ENCODE measurements at places on chromosomes 7 and 10.
A peak's percentile ranks its signal among the peaks of the same experiment; 100 is the strongest.

GRCh38 chr7:39353615-39354376 is 212.4 kb upstream of the YAE1 start:
- no peak overlapping the region for H3K27ac ChIP-seq
- H3K27me3 ChIP-seq = no peaks in the 10 kb centered on the region
- H3K4me3 ChIP-seq = no peak overlapping the region
- DNase-seq = no peak
- H3K36me3 ChIP-seq = no peaks in the 10 kb centered on the region
- H3K4me1 ChIP-seq = no peaks in the 10 kb centered on the region

GRCh38 chr10:103758294-103758681 is 97.1 kb downstream of the SH3PXD2A start:
- peaks cover 46% of the 10 kb centered on the region for H3K4me1 ChIP-seq
- H3K36me3 ChIP-seq = no peaks in the 10 kb centered on the region
- no peak overlapping the region for H3K4me3 ChIP-seq

DNA sequence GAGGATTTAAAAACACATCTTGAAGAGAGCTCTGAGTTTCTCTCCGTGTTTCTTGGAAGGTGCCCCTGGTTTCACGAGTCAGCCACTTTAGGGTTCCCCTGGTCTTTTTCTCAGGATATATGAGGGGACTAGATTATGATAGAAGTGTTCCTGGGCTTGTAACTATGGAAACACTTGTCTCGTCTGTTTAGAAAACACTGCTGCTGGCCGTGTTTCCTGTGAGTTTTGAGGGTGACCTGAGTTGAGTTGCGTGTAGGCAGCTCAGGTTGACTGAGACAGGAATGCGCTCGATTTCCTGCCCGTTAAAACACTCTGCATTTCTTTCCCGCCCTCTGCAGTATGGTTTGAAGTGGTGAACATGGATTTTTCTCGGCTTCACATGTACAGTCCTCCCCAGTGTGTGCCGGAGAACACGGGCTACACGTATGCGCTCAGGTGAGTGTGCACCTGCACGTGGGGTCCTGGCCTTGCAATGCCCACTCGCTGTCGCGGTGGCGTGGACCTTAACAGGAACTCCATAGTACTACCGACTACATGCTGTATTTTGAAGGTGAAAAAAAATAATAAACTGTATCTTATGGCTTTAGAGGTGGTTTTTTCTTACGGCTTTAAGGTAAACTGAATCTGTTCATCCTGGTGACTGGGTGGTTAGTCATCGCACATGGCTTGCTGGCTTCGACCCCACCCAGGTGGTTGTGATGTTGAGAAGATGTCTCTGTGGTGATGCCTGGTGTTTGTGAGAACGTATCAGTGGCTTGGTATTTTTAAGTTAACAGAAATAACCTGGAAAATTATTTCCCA is at the start of gene SUN1:
SUN1 (plus strand) TSS at position 310 of the 801 bp plus-strand sequence; CDS start at position 359, 49 bp downstream.
- no peaks in the 10 kb centered on the region for H3K36me3 ChIP-seq
- no peak for DNase-seq
- peaks cover 57% of the 10 kb centered on the region for H3K4me1 ChIP-seq
- no peaks in the 10 kb centered on the region for H3K27me3 ChIP-seq

DNA sequence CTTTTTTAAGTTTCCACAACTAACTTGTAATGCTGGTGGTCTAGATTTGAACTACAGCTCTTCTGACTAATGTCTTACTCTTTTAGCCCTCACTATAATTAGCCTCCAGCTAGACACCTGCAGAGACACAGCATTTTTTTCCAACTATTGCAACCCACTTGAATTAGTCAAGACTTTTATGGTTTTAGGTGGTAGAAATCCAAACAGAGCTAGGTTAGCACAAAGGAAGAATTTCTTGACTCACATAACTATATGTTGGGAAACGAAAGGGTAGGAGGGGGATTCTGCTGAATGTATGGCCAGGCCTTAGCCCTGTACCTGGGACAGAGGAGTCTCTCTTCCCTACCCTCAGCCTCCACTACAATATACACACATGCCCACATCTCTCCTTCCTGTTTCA is 586.1 kb downstream of the INHBA start:
- H3K4me3 ChIP-seq = no peak overlapping the region
- no peaks in the 10 kb centered on the region for H3K27me3 ChIP-seq
- no peak overlapping the region for H3K27ac ChIP-seq
- no peak for DNase-seq

DNA sequence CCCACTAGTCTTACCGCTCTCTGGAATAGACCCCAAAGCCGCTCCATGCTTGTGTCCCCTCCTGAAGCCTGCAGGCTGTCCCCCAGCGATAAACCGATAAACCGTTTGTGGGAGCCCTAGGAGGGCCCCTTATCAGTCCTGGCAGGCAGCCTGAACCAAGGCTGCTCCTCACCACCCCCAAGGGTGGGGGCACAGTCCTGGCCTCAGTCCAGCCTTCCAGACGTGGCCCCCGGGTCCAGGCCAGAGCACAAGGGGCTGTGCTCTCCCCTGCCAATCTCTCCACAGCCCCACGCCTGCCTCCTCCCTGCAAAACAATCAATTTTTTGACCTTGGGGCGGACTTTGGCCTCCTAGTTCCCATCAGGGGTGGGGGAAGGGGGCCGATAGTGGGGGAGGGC is at the start of gene TFR2:
TFR2 (minus strand) TSS at position 90 of the 397 bp plus-strand sequence; CDS start at position 47, 43 bp downstream.
- H3K27me3 ChIP-seq = no peaks in the 10 kb centered on the region
- no peak within 1 kb of the TSS for H3K4me3 ChIP-seq
- no peak within 1 kb of the TSS for H3K27ac ChIP-seq
- no peaks in the 10 kb centered on the region for H3K4me1 ChIP-seq

DNA sequence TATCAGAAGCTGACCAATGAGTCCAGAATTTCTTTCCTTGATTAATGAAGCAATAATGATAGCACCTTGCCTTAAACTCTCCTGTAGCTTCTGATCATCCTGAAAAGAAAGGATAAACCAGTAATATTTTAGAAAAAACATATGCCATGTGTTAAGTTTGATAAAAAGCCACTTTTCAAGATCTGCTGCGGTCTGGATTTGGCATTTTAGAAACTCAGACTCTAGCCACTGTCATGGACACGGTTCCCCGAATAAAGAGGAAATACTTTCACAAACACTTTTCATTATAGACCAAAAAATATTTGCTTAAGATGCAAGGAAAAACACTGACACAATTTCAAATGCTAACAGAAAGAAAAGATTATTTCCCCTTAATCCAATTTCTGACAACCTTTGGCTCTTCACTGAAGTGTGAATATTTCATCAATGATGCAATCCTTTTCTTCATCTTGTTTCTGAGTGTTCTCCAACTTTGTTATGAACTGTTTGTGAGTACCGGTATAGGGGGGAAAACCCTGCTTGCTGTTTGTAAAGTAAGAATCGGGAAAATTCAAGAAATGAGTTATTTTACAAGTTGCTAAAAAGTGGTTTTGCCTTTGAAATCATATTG is 329.5 kb downstream of the CRPPA start:
- no peak overlapping the region for H3K4me3 ChIP-seq
- no peak overlapping the region for H3K27ac ChIP-seq
- no peak for DNase-seq
- H3K36me3 ChIP-seq = no peaks in the 10 kb centered on the region

DNA sequence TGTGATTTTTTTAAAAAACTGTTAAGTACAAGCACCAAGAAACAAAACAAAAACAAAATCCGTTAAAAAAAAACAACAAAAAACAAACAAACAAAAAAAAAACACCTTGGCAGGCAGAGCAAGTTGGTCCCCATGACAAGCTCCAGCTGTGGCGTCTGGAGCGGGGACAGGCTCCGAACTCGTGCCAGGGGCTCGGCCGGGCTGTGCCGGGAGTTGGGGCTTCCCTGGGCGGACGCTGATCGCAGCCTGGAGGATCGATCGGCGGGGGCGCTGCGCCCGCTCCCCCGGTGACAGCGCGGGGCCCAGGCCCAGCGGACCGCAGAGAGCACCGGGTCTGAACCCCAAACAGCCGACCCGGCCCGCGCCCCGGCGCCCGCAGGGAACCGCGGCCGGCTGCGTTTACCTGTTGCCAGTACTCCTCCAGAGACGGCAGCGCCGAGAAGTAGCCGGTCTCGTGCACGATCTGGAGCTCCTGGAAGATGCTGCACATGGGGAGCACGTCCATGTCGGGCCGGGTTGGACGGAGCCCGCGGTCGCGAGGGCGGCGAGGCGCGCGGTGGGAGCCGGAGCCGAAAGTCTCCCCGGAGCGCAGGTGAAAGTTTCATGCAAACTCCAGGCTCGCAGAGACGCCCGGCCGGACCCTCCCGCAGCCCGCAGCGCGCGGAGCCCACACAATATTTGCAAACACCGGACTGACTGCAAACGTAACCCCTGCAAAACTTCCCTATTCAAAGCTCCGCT is at the start of gene KLF6:
KLF6 (minus strand) TSS at position 700 of the 741 bp plus-strand sequence; CDS start at position 505, 195 bp downstream.
- no peaks in the 10 kb centered on the region for H3K27me3 ChIP-seq
- peak within 1 kb of the TSS; percentile 98 for H3K27ac ChIP-seq
- H3K4me3 ChIP-seq = peak within 1 kb of the TSS; percentile 83
- H3K4me1 ChIP-seq = peaks cover 13% of the 10 kb centered on the region
- peaks cover 23% of the 10 kb centered on the region for H3K36me3 ChIP-seq
- no peak for DNase-seq

DNA sequence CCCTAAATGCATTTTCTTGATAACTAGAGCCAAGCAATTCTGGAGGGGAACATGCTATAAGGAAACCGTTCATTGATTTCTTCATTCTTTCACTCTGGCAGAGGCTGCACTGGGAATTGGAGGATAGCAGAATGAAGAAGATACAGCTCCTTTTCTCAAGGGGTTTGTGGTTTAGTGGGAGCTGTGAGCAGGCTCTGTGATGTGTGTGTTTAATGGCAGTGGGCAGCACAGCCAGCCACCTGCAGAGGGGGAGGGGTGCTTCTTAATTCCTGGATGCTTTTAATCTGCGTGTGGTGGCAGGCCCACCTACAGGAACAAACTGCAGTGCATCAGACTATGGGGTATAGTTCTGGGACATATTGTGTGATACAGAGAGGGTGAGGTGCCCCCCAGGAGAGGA is 31.9 kb downstream of the RPS24 start:
- no peaks in the 10 kb centered on the region for H3K27me3 ChIP-seq
- H3K27ac ChIP-seq = no peak overlapping the region
- no peak overlapping the region for H3K4me3 ChIP-seq
- no peaks in the 10 kb centered on the region for H3K36me3 ChIP-seq

GRCh38 chr7:66583490-66584110 is 45.1 kb upstream of the KCTD7 start:
- H3K4me3 ChIP-seq = no peak overlapping the region
- no peaks in the 10 kb centered on the region for H3K27me3 ChIP-seq
- no peak for DNase-seq
- H3K36me3 ChIP-seq = peaks cover 6% of the 10 kb centered on the region
- no peak overlapping the region for H3K27ac ChIP-seq

DNA sequence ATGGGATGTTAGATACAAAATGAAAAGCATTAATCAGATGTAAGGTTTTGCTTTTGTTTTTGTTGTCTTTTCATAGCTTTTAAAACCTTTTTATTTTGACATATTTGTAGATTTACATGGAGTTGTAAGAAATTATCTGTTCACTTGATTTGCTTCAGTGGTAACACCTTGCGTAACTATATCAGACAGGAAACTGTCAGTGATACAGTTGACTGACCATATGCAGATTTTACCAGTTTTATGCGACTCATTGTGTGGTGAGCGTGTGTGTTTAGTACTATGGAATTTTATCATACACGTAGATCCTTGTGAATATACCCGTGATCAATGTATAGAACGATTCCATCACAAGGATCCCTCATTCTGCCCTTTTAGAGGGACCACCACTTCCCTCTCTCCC is 701.4 kb downstream of the SUGCT start:
- no peaks in the 10 kb centered on the region for H3K27me3 ChIP-seq
- no peak overlapping the region for H3K4me3 ChIP-seq
- peaks cover 19% of the 10 kb centered on the region for H3K4me1 ChIP-seq
- DNase-seq = no peak
- no peaks in the 10 kb centered on the region for H3K36me3 ChIP-seq

- H3K27me3 ChIP-seq = no peaks in the 10 kb centered on the region
- no peak for DNase-seq
- H3K27ac ChIP-seq = no peak overlapping the region
- H3K36me3 ChIP-seq = no peaks in the 10 kb centered on the region
Observed at GRCh38 chr7:129315960-129316359, 91.1 kb downstream of the AHCYL2 start.

GRCh38 chr10:122021828-122022227 is 32.9 kb downstream of the TACC2 start:
- H3K27ac ChIP-seq = peak overlapping the region; percentile 51
- no peaks in the 10 kb centered on the region for H3K36me3 ChIP-seq
- H3K4me3 ChIP-seq = peak overlapping the region; percentile 63
- DNase-seq = no peak

DNA sequence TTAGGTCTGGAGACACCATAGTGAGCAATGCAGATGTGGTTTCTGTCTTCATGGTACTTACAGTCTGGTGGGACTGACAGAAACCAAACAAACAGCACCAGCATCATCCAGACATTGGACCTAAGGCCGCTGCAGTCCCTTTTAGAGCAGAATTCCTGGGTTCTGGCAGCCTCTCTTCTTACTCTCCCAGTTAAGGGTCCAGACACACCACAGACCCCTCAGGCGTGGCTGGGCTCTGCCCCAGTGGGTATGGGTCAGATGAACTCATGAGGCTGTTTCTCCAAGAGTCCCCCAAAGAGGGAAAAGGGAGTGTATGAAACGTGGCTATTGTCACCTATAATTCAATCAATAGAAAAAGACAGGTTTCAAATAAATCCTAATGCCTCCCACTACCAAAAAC is 31.3 kb downstream of the PRLHR start:
- no peaks in the 10 kb centered on the region for H3K36me3 ChIP-seq
- DNase-seq = no peak
- H3K27ac ChIP-seq = no peak overlapping the region
- no peak overlapping the region for H3K4me3 ChIP-seq

DNA sequence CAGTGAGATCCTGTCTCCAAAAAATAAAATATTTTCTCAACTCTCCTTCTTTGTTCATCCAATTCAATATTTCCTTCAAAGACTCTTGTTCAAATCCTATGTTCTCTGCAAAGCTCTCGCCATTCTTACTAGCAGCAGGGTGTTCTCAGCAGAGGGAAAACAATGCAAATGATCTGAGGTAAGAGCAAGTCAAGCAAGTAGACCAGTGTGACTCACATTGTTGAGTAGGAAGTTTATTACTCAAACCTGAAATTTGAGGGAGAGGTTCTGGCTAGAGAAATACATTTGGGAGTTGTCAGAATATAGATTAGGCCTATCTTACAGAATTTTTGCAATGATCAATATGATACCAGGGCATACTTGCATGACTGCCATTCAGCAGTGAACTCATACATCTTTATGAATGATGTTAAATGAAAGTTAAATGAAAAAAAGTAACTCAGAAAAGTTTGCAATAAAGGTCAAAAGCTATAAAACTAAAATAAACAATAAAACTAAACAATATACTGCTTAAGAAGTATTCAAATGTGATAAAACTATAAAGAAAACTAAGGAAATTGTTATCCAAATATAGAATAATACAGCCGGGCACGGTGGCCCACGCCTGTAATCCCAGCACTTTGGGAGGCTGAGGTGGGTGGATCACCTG is 5.8 kb downstream of the IDE start:
- no peak overlapping the region for H3K4me3 ChIP-seq
- H3K27me3 ChIP-seq = no peaks in the 10 kb centered on the region
- no peak for DNase-seq
- peaks cover 14% of the 10 kb centered on the region for H3K4me1 ChIP-seq

GRCh38 chr10:20128811-20129210 is 312.6 kb downstream of the PLXDC2 start:
- no peak overlapping the region for H3K27ac ChIP-seq
- H3K27me3 ChIP-seq = no peaks in the 10 kb centered on the region
- H3K36me3 ChIP-seq = no peaks in the 10 kb centered on the region
- H3K4me3 ChIP-seq = no peak overlapping the region

GRCh38 chr7:88040694-88041093 is 106.6 kb downstream of the ADAM22 start:
- no peak overlapping the region for H3K27ac ChIP-seq
- H3K4me3 ChIP-seq = no peak overlapping the region
- H3K36me3 ChIP-seq = no peaks in the 10 kb centered on the region
- no peaks in the 10 kb centered on the region for H3K27me3 ChIP-seq

All from thoracic aorta (tissue), 2 donors.